MM.1S (cell line): ENCODE measurements at places on chromosomes 7 and 10.

DNA sequence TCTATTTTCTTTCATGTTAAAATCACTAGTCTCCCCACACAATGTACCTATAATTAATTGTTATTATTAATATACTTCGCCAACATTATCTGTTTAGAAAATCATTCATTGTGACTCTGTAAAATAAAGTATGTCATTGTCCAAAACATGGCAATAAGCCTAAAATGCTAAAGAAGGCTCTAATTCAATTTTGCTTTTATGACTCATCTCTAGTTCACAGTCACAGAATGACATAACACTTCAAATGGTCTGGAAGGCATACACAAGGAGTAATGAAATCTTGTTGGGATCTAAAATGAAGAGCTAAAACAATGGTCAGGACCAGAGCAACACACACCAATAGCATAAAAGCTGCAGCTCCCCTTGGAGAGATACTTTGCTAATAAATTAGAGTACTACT, 505.8 kb downstream of the GPAM start:
- no peak for DNase-seq

- DNase-seq: no peak
These were observed 18.8 kb downstream of the PTTG1IP2 start for GRCh38 chr7:90488220-90488619.

- no peak for DNase-seq
These were observed 17.8 kb downstream of the SCD start for GRCh38 chr10:100364735-100365391.

- DNase-seq: peak; percentile 10
These were observed 535 bp downstream of the ASAH2B start for GRCh38 chr10:50740293-50740648.

GRCh38 chr7:50421043-50421442, 29.1 kb downstream of the FIGNL1 start:
- DNase-seq: no peak

GRCh38 chr10:76558996-76559891, 1078.4 kb downstream of the KCNMA1 start:
- DNase-seq: no peak

- DNase-seq: no peak
These were observed 55.8 kb downstream of the HBP1 start for GRCh38 chr7:107224374-107225223.

DNA sequence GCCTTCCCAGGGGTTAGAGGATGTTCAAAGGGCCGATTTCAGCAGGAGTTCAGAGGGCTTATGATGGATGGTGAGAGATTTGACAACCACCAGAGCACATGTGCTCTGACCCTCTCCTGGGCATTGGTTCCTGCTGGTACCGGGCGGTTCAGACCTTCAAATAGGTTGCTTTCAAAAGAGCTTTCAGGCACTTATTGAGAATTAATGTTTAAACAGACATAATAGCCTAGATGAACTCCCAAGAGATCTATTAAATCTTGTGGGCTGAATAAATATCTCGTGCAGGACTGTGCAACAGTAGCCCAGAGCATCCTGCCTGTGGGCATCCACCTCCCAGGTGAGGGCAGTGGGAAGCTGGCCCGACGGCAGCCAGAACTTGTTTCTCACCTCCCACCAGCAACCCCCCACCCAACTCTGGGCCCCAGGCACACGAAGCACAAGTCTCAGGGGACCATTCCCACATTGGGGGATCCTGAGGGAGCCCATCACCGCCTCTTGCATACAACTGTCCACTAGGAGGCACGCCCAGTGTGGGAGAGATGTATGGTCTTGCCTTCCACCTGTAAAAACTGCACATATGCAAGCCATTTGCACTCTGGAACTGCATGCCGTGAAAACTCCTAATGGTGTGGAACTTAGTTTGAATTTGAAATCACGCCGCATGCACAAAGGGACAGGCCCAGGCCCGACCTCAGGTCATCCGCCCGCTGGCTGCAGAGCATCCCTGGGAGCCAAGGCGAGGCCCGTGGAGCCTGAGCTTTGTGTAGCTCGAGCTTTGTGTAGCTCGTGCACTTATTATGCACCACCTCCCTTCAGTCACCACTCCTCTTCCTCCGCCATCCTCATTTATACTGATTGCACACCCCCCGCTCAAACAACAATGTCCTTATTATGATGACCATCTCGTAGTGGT, 147.8 kb downstream of the ADCY1 start:
- DNase-seq: no peak

GRCh38 chr10:59342723-59343122, 19.6 kb downstream of the FAM13C start:
- no peak for DNase-seq

DNA sequence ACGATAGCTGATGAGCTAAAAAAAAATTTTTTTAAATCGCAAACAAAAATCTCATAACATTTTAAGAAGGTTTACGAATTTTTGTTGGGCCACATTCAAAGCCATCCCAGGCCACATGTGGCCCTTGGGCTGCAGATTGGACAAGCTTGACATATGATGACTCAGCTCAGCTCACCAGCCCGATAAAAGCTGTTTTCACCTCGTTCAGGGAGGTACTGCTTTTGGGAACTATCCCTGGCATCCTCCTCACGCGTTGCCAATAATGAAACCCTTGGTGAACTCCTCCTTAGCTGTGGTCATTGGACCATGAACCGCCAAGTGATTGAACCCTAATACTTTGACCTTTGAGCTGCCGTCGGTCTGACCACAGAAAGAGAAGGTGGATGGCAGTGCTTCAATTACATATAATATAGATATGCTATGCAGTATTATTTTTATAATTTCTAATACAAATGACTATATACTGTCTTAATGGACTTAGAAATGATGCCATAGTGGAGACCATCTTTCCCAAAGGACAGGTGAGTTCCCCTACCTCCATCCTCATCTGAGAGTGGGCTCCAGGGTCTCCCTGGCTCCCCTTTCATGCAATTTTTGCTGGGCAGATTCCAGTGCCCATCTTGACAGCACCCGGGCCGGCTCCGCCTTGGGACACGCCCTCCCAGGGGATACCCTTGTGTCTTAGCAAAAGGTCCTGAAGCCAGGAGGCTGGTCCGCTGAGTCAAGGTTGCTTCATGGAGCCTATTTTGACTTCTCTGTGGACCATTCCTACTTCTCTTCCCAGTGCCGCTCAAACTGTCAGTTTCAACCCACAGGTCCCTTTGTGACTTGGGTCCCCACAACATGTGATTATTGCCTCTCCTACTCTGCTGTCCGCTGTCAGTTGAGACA, 707.2 kb downstream of the PARD3 start:
- DNase-seq: no peak

GRCh38 chr10:87500646-87501048, 4.0 kb upstream of the MINPP1 start:
- DNase-seq: no peak

DNA sequence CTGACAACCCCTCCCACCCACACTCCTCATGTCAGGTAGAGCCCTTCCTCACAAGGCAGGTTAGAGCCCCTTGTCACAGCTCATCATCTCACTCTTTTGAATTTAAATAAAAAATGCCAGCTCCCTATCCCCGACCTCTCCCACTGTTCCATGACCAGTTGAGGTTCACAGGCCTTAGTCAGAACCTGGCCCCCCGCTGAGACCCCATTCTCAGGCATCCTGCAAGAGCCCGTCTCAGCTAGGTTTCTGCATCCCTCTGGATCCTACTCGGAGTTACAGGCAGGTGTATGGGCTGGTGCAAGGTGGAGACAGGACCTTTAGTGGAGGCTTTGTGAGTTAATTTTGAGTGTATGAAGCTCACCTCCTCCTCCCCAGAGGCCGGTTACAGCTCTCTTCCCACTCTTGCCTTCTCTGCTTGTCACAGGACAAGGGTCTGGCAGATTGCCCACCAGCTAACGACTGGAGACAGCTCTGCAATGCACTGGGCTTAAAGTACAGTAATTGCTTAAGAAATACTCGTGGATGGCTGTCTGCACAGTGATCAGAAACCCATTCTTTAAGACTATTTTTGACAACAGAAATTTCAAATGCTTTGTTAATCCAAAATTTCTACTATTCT, 394.9 kb upstream of the DPP6 start:
- DNase-seq: no peak

GRCh38 chr7:68733219-68734153, 864.8 kb upstream of the AUTS2 start:
- no peak for DNase-seq

GRCh38 chr10:114767101-114767985, 54.2 kb upstream of the FHIP2A start:
- DNase-seq: peak; percentile 50

DNA sequence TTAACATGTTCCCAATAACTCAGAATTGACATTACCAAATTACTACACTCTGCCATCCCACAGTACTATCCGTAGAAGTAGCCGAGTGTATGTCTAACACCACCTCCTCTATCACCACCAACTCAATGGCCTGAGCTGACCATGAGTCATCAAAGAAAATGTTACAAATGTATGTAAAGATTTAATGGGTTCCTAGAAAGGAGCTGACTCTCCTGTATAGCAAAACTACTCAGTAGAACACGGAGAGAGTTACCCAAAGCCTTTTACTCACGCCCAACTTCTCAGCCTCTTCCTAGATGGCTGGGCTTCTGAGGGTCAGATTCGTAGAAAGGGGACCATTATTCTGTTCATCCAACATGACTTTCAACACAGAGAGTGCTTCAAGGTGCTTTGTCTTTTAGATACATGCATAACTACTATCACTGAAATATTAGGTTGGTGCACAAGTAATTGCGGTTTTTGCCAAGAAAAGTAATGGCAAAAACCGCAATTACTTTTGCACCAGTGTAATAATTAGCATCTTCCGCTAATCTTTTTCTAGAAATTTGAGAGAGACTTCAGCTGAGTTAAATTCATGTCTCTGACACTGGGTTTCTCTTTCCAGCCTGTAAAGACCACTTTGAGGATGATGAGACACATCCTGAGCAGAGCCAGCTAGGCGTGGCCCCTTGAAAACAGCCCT, 24.0 kb upstream of the NANOS1 start:
- no peak for DNase-seq

GRCh38 chr7:155448632-155449007, 9.3 kb upstream of the EN2 start:
- no peak for DNase-seq

GRCh38 chr7:136698231-136698630, 170.2 kb upstream of the CHRM2 start:
- no peak for DNase-seq

DNA sequence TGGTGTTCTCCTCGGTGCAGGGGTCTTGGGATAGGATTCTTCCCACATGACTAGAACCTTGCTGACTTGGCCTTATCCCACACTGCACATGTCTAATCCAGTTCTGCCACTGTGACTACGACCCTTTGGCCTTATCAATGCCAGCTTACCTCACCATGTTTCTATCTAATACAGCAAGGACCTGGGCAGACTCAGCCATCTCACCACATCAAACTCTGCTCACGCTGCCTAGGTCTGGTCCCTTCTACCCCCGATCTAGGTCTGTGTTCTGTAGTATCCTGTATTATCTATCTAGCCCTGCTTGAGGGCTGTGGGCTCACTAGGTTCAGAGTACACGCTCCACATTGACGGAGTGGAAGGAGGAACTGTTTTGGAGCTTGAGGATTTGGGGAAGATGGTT, 282.4 kb downstream of the HPSE2 start:
- DNase-seq: no peak

DNA sequence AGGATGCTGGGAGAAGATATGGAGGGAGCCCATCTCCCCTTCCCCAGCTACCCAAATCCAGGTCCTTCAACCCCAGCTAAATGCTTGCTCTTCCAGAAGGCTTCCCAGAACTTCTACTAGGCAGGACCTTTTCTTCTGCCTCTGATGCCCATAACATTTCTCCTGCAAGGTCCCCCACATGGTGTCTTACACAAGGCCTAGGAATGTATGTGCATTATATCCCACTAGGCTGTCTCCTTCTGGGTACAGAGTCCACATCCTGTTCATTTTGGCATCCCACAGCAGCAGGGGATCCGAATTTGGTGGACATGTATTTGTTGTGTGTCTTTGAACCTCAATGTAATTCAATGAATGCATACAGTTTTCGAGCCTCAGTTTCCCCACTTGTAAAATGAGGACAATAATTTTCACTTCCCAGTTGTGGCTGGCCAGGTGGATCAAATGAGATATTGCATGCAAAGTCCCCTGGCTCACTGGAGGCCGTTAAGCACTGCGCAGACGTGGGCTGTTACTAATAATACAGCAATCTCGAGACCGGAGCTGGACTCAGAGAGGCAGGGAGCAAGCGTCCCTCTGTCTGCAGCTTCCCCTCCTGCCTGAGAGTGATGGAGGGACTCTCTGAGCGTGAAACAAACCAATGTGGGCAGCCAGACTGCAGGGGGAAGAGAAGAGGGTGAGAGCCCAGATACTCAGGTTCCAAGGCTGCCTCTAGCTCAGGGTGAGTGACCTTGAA, 18.6 kb upstream of the YWHAG start:
- no peak for DNase-seq

DNA sequence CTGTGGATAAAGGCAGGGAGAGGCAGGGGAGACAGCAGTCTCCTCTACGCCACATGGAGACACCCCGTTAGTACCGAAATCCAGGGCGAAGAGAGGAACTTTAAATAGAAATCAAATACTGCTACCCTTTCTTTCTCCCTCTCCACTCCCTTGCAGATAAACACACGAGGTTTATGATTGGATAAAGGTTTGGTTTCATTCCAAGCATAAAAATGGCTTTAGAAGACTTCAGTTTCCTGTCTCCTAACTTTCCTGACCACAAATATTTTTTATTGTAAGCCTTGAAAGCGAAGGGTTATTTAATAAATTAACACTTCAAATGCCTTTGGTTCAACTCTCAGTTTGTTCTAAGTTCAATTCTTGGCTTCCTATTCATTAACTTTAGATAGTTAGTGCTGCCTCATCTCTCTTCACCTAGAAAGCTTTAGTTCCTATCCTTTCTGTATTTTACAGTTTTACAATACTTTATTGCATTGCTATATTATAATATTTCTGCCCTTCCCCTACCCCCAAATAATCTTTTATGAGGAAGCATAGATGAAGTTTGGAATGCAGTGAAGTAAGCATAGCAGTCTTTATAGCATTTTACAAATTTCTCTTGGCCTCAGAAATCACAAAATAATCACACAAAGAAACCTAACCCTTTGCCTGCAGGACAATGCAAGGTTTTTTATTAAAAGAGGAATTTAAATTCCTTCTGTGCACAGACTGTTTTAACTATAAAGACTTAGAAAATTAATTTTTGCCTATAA, 31.5 kb upstream of the ARID5B start:
- DNase-seq: no peak

DNA sequence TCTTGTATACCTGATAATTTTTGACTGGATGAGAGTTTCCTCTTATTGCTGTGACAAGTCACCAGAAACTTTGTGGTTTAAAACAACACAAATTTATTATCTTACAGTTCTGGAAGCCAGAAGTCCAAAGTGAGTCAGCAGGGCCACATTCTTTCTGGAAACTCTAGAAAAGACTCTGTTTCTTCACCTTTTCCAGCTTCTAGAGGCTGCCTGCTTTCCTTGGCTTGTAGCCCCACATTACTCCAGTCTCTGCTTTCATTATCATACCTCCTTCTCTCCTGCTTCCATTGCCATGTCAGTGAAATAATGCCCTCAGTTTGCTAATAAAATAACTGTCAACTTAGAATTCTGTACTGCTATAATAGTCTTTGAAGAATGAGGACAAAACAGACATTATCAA, 65.3 kb downstream of the VCL start:
- DNase-seq: no peak
